Stimulated activated CD8-positive, alpha-beta memory T cell treated with anti-CD3 and anti-CD28 coated beads, Interleukin-4, amount 100 ng/mL, for 1 hour (primary cell): ENCODE measurements at places on chromosomes 7 and 10.

GRCh38 chr7:43639858-43640491 is 57.1 kb downstream of the STK17A start:
- no peak for DNase-seq

DNA sequence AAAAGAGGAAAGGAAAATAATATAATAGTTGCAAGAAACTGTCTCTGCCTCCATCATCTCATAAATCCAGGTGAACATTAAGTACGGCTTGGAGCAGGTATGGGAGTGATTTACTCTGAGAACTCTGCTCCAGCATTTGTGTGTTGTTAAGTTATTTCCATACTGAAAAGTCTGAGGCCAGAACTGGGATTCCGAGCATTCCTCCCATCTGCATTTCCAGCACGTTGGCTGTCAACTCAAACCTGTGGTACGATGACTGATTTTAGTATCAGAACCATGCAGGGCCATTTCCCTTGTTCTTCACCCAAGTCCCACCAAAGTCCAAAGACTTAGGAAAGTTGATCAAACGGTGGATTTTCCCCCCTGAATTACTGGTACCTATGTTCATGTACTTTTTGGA is 104.9 kb downstream of the CREB5 start:
- no peak for DNase-seq

DNA sequence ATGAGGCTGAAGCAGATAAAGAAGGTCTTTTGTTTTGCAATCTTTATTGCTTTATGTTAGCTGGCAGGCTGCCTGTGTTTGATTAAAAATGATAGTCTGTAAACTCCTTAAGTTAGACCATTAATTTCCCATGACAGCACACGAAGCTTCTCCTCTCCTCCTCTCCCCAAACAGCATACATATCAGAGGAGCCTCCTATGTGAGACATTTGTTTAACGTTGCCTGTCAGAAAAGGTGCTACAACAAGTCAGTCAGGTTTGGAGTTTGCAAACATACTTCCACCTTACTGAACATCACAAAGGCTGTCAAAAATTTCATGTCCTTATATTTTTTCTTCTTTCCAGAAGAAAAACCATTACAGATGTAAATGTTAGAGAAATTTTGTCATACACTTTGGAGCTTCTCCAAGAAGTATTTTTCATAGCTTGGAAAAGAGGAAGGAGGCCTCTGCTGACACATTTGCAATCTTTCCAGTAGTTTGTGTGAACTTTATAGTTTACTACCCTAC is 393.1 kb downstream of the EXOC4 start:
- DNase-seq: no peak

DNA sequence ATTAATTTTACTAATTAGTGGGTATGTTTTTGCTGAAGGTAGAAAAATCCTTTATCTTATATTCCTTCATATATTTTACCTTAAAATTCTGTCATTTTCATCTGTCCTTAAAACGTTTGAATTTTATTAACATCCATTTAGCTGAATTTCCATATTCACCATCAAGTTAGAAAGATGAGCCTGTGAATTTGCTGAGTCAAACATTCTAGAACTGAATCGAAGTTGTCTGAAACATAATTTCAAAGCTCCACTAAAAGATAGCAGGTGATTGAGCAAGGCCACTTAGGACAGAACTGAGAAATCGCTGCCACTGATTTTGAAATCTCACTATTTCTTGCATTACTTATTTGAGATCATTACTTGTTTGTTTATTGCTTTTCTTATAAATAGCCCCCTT is 17.5 kb downstream of the HGF start:
- no peak for DNase-seq

DNA sequence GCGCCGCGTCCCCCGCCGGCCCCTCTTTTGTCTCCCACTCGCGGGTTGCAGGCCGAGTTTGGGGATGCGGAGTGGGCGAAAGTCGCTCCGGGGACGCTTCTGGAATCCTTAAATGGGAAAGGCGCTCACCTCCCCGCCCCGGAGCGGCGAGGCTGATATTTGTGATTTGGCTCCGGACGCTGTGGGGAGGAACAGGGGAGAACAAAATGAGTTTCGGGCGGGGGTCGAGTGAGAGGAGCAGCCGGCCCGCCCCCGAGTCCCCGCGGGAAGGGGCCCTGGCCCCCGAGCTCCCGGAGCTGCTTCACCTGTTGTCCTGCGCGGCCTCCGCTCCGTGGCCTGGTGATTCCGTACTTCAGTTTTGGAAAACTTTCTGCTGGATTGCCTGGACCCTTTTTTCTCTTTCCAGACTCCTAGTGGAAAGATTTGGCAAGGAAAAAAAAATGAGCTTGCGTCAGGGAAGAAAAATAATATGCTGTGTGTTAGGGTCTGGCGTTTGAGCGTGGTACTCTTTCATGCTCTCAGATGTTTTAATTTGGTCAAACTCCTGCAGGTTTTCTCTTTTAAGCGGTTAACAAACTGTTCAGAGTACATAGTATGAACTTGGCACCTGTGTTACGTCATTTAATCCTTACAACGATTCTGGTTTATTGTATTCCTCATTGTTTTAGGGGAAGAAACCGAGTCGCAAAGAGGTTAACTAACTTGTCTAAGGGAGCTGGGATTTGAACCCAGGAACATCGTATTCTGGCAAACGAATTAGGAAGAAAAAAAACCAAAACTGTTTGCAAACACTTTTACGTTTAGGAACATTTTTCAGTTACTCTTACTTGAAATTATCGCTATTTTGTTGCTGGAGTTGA is 924 bp downstream of the BMPR1A start:
- no peak for DNase-seq

DNA sequence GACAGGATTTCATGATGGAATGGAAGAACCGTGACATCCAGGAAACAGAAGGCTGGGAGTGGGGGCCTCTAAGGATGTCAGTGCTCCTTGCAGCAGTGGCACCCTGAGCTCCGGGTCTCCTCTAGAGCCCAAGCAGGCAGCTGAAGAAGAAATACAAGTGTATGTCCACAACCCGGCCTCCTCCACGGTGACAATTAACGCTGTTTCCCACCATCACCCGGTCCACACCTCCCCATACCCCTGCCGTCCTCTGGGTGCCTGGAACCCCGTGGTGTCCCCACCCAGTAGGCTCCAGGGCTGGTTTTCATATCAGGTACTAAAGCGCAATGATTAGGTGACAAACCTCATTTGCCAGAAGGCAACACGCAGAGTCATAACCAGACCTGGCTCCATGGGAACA is 30.3 kb downstream of the GRID1 start:
- no peak for DNase-seq

- DNase-seq: no peak
Measured at GRCh38 chr7:117083648-117084047, 130.3 kb downstream of the ST7 start.

DNA sequence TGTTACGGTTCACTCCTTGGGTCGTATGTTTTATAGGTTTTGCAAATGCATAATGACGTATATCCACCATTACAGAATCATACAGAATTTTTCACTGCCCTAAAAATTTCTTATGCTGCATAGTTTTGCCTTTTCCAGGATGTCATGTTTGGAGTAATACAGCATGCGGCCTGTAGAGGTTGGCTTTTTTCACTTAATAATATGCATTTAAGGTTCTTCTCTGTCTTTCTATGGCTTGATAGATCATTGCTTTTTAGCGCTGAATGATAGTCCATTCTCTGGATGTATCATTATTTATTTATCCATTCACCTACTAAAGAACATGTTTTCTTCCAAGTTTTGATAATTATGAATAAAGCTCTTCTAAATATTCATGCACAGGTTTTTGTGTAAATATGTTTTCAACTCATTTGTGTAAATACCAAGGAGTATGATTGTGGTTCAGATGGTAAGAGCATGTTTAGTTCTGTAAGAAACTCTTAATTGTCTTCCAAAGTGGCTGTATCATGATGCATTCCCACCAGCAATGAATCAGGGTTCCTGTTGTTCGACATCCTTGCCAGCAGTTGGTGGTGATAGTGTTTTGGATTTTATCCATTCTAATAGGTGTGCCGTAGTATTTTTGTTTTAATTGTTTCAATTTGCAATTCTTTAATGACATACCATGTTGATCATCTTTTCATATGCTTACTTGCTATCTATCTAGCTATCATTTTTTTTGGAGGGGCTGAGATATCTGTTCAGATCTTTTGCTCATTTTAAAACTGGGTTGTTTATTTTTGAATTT is 531.2 kb upstream of the GHITM start:
- DNase-seq: no peak

- no peak for DNase-seq
Measured at GRCh38 chr10:58554316-58554715, 41.6 kb downstream of the BICC1 start.

DNA sequence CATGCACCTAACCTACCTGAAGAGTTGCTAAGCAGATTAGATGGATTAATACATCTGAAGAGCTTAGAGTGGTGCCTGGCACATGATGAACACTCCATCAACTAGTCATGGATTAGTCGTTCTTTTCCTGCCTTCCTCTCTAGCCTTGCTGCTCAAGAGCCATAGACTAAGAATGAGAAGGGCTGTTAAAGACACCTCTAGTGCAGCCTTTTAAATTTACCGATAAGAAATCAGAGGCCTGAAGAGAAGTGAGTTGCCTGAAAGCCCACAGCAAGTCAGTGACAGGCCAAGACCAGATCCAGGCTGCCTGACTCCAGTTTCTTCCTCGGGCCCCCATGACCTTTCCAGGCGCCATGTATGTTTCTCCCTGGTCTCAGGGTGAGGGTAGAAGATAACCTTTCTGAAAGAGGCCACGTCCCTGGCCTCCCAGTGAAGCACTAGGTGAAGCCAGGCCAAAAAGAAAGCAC is 6.5 kb downstream of the TSPAN15 start:
- no peak for DNase-seq

GRCh38 chr7:120442838-120443237 is 169.9 kb downstream of the KCND2 start:
- no peak for DNase-seq
